PC-9 (cell line): ENCODE measurements at places on chromosomes 11 and 22.
A peak's percentile ranks its signal among the peaks of the same experiment; 100 is the strongest.

- peak; percentile 20 for DNase-seq
Observed at GRCh38 chr11:61091373-61092279, 10.7 kb upstream of the CD5 start.

- DNase-seq: no peak
Observed at GRCh38 chr11:33320814-33321330, 63.7 kb downstream of the HIPK3 start.

GRCh38 chr22:48098921-48099245 lies 1336.4 kb downstream of the TBC1D22A start:
- DNase-seq: no peak

DNA sequence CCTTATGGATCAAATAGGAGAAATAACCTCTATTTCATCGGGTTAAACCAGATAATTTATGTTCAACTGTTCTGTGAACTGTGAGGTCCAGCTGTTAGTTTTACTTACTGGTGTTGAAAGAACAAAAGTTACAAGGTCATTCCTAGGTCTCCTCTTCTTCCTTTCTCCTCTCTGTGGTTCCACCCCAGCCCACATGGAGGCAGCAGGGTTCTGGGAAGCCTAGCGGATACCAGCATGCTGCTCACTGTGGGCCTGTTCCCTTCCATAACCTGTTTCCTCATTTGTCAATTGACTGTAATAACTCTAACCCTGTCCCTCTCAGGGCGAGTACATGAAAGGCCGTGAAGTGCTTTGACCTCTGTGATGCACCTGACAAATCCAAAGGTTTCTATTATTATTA lies 27.8 kb downstream of the RELT start:
- peak; percentile 47 for DNase-seq

- DNase-seq: no peak
Observed at GRCh38 chr11:100963375-100963774, 166.2 kb downstream of the PGR start.
